Activated CD4-positive, alpha-beta T cell treated with anti-CD3 and anti-CD28 coated beads, Interleukin-2, amount 50 U/mL, for 4 hours (primary cell): ENCODE measurements at places on chromosomes 2 and 18.

GRCh38 chr2:10457846-10458598 lies 9.9 kb upstream of the ODC1 start:
- no peak for DNase-seq

DNA sequence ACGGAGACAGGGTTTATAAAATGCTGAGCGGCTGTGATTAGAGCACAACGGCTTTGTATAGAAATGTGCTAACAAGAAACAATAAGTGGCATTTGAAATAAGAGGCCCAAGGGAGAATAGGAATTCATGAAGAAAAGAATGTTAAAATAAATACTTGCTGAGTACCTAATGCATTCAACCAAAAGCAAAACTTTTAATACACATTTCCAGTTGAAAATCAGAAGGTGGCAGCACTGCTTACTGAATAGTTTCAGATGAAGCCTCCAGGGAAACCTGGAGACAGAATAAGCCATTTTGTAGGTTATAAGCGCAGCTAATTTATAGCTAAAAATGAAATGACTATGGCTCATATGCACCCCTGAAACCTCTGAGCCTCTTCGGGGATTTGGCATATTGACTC lies 286.6 kb downstream of the DPP10 start:
- no peak for DNase-seq

DNA sequence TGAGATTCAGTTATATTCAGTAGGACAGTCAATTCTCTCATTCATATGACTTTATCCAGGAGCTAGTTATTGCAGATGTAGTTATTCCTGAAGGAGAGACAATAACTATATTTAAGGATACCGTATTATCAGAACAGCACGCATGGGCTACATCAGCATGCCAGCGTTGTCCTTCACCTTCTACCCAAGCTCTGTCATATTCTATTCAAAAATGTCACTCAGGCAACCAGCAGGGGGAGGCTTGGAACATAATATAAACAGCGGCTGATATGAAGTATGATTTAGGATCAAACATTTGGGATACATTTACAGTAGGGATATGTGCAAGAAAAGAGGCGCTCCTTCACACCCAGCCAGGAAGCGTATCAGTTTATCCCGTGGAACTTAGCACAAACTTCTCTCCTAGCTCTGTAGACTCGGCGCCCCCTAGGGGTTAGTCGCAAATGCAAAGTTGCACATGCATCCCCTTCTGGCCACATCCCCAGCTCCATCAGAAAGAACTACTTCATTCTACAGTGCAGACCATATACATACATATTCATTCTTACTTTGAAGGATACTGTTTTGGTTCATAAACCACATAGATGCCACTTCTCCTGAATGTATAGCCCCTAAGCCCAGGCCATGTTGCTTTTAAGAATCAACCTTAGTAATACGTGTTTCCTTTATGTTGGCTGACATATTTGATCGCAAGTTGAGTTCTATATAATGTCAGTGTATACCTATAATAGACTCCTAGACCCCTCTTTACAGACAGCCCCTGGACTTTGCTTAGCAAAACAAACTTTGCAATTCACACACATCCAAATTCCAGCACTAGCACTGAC lies 759.4 kb downstream of the ADCYAP1 start:
- no peak for DNase-seq

DNA sequence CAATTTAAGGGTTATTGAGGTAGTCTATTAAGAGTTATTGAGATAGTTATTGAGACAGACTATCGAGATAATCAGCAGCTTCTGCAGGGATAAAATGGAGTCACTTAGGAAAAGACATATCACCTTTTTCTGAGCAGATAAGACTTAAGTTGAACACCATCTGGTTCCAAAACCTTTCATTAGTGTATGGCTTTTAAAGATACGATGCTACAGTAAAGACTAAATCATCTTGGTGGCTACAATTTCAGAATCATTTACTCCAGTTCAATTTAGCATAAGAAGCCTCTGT lies 68.6 kb upstream of the DNAJC10 start:
- no peak for DNase-seq

GRCh38 chr2:29663268-29663667 lies 258.1 kb downstream of the ALK start:
- no peak for DNase-seq

- no peak for DNase-seq
These were observed 135.8 kb downstream of the CELF4 start for GRCh38 chr18:37429791-37430190.

- no peak for DNase-seq
These were observed 79.4 kb downstream of the XRCC5 start for GRCh38 chr2:216188559-216188850.

GRCh38 chr2:43075811-43076585 lies 150.4 kb downstream of the ZFP36L2 start:
- DNase-seq, result no peak

DNA sequence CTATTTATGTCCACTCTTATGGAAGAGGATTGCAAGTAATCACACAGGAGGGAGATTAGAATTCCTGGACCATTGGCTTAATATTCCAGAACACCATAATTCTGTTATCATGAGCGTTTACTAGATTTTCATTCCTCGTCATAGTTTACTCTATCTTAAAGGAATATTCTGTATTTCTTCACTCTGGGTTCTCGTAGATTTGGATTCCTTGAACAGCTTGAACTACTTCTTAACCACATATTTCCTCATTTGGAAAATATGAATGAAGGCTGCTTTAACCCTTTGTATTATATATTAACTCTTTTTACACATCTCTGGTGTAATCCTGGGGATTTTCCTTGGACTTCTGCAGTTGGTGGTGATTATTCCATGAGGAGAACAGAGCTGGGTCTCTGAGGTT lies 46.3 kb upstream of the CCBE1 start:
- DNase-seq, result no peak

GRCh38 chr18:10057894-10058791 lies 144.3 kb downstream of the VAPA start:
- no peak for DNase-seq

DNA sequence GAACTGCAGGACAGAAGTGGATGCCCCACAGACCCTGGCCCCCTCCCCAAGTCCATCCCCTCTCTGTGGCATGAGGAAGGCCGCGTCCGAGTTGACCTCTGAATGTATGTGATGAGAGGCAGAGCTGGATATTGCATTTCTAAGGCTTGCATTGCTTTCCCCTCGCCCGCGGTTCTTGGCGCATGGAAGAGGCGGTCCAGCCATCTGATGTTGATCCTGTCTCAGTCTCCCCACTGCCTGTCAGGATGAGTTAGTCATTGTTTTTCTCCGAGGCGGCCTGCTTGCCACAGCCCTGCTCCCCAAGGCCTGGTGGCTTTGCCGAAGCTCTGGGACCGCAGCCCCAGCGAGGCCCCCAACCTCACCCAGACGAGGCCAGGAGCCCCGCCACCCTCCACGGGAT lies 88.6 kb downstream of the SMAD7 start:
- no peak for DNase-seq

- DNase-seq, result no peak
These were observed 381.1 kb downstream of the PIK3C3 start for GRCh38 chr18:42336139-42336538.
